GM19239 (cell line): ENCODE measurements at places on chromosomes 16 and 17.
A peak's percentile ranks its signal among the peaks of the same experiment; 100 is the strongest.

DNA sequence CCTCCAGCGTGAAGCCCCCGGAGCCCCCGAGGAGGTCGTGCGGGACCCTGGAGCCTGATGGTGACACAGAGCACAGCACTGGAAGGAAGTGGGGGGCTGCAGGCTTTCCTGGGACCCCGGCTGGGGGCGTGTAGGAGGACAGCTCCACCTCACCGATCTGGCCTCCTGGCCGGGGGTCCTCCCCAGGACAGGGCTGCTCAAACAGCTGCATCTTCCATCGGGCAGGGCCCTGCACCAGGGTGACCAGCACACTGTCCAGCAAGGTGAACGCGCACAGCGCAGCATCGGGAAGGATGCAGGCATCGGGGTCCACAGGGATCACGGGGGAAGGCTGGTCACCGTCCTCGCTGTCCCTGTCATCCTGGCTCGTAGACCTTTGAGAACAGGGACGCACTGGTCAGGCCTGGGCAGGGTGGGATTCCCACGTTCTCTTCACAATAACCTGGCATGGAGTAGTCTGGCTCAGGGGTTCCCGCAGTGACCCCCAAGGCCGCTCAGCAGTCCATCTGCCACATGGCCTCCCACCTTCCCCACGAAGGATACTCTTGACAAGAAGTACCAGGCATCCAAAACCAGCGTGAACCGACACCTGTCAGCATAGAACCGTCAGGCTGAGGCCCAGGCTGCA, 1.2 kb downstream of the FAAP100 start:
- no peak for DNase-seq

DNA sequence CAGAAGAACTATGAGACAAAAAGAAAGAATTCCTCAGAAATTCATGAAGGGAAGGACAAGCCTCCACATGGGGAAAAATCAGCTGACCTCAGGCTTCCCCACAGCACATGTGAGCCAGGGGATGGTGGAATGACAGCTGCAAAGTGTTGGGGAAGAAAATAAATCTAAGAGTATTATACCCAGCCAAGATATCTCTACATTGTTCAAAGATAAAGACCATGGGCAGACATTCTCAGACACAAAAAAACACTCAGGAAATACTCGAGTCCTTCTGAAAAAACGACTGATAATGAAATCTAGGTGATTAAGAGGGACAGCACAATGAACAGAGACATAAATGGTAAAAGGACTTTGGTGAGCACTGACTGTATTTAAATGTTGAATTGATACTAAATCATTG, 3.9 kb downstream of the RAB40B start:
- no peak for DNase-seq

DNA sequence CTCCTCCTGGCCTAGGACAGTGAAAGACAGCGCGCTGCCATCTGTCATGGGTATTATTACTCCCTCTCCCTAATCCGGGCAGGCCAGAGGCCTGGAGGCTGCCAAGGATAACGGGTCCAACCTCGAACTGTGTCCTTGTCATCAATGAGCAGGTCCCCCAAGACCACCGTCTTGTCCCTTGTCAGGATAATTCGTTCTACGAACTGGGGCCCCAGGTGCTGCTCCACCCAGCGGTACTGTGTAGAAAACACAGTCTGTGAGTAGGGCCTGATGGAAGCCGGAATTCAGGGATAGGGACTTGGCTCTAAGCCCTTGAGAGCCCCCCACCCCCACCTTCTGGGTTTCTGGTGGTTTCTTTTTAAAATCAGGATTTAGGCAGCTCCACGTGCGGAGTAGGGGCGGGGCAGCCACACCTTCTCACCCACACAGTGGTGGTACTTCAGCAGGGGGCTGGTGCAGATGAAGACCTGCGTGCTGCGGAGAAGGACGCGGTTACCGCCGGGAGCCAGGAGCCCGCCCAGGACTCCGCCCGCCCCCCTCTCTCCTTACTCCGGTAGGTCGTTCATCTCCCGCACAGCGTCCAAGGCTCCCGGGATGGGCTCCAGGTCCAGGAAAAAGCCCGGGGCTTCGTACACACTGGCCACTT, 787 bp downstream of the NT5C start:
- no peak for DNase-seq

- DNase-seq: no peak
These were observed 124.5 kb upstream of the CIBAR2 start for GRCh38 chr16:85236818-85237150.

DNA sequence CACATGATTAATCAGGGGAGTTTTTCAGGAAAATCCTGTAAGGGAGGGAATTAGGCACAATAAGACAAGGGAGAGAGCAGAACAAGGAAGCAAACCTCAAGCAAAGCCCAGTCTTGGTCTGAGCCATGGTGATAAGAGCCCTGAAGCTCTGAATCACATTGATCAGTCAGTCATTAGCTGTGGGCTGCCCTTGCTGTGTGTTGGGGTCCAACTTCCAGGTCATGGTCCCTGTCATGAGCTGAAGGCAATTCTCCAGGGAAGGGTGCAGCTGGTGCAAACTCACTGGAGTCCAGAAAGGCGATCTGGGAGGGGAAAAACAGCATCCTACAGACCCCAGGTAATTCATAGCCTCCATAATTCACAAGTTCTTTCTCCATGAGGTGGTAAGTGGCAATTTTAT, 89.9 kb downstream of the CYLD start:
- DNase-seq: no peak

DNA sequence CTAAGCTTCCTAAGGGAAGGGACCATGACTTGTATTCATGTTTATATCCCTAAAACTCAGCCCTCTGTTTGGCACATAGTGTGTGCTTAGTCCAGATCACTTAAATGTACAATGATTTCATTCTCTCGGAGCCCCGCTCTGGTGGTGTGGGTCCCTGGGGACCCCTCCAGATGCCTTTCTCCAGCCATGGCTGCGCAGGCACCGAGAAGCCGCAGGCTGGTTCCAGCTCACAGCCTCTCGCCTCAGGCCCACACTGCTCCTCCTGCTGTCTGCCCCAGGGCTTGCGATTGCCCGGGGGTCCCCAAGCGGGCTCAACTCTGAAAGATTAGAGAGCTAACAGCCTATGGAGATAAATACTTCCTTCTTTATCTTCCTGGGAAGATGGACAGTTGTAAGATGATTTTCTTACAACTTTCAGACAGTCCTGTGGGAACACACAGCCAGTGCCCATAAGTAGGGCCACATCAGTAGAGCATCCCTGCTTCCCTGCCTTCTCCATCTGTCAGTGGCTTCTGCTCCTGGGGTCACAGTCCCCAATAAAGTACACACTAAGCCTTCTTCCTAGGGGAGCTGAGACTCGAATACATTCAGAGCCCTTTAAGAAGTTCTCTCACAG, 66.2 kb downstream of the CENPV start:
- DNase-seq: peak; percentile 44

DNA sequence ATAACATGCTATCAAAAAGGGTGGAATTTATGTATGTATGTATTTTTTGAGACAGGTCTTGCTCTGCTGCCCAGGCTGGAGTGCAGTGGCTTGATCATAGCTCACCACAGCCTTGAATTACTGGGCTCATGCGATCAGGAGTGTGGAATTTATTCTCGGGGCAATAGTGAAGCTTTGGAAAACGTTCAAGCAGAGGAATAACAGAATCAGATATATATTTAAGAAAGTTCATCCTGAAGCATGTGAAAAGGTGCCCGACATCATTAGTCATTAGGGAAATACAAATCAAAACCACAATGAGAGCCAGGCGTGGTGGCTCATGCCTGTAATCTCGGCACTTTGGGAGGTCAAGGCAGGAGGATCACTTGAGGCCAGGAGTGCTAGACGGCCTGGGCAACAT, 7.7 kb upstream of the ITGAE start:
- no peak for DNase-seq

- DNase-seq: no peak
These were observed 122.5 kb downstream of the XYLT1 start for GRCh38 chr16:17348042-17348783.

DNA sequence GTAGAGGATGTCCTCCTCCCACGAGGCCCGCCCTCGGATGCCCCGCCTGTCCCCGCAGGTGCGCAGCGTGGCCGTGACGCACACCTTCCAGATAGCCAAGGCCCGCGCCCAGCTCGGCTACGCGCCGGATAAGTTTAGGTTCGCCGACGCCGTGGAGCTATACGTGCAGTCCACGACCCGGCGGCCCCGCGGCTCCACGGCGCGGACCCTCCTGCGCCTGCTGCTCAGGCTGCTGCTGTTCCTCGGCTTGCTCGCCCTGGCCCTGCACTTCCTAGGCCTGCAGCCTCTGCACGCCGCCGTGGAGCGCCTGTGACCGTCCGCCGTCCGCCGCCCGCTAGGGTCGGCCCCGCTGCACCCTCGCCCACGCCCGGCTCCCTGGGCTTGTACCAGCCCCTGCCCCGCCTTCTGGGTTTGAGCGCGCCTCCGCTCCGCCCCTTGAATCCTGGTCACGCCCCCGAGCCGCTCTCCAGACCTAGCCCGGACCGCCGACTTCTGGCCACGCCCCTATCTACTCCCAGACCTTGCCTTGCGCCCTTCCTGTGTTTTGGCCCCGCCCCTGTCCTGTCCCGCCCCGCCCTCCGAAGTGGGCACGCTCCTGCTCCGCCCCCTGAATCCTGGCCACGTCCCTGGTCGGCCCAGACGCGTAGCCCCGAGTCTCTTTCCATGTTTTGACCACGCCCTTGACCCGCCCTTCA, 15.8 kb upstream of the EEF2K start:
- DNase-seq: peak; percentile 67

DNA sequence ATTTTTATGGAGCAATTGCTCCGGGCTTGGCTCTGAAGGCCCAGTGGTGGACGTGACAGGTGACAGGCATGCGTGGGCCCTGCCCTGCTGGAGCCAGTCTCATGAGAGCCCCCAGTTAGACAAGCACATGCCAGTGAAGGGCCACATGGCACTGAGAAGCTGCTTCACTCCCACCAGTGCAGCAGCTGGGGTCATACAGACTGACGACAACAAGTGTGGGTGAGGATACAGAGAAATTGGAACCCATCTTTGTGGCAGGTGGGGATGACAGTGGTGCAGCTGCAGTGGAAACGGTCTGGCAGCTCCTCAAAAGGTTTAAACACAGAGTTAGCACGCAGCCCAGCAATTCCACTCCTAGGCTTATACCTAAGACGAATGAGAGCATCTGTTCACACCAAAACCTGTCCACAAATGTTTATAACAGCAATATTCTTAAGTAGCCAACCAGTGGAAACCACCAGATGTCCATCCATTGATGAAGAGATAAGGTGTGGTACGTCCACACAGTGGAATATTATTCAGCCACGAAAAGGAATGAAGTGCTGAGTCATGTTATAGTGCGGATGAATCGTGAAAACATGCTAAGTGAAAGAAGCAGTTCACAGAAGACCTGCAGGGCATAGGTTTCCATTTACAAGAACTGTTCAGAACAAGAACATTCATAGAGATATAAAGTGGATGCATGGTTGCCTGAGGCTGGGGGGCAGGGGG, 12.5 kb upstream of the CIBAR2 start:
- no peak for DNase-seq

DNA sequence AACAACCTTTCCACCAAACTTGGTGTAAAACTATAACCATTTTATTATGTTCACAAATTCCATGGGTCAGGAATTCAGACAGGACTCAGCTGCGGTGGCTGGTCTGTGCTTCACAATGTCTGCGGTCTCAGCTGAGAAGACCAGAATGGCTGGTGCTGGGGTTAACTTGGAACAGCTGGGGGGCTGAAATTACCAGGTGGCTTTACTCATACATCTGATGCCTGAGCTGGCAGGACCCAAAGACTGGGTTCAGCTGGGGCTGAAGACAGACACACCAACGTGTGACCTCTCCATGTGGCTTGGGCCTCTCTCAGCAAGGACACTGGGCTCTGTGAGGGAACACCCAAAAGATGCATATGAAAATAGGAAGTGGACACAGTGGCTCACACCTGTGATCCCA, 5.7 kb upstream of the HID1 start:
- DNase-seq: no peak

- no peak for DNase-seq
These were observed 9.7 kb downstream of the RHBDF2 start for GRCh38 chr17:76491271-76492122.

DNA sequence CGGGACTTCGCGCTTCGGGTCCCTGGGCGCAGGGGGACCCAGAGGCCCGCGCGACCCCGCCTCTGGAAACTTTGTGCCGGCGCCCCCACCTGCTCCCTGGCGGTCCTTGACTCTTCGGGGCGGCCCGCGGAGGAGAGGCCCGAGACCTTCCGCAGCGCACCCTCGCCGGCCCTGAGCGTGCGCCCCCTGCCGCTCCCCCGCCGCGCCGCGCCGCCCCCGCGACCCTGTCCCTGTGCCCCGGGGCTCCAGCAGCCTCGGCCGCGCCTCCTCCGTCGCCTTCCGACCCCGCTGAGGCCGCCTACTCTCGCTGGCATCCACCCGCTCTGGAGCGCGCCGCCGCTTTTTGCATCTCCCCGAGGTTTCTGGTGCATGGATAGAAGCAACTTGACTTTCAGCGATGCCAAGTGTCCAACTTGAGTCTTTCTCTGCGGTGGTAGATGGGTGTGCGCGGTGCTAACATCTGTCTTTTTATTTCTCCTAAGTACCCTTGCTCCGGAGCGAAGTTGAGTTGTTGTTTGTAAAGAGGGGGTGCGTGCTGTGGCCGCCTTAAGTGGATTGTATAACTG, 414 bp downstream of the DUSP14 start:
- peak; percentile 45 for DNase-seq

DNA sequence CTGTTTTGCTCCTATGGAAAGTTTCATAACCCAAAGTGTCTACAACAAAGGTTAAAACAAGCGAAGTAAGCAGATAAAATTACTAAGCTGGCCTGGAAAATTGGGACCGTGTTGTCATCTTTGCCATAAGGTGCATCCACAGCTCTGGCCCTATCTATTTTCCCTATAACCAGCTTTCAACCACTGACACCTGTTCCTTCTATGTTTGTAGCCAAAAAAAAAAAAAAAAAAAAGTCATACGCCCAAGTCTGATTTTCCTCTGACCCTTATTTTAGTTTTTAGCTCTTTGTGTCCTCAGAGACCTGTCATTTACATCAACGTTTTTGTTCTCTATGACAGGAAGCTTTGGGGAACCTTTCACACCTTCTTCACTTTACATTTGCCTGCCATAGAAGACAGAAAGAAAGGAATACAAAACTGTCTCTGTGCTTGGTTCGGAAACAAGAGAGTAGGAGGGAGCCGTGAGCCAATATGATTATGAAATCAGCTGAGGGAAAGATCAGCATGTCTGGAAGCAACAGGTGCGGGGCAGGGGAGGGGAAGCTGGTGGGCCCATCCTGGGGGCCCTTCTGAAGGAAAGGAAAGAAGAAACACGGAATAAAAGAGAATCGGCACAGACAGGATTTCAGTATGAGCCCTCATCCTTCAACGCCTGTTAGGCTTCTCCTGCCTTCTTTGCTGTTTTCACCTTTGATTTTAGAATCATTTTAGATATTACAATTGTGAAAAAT, 8.5 kb downstream of the HS3ST3A1 start:
- DNase-seq: no peak

DNA sequence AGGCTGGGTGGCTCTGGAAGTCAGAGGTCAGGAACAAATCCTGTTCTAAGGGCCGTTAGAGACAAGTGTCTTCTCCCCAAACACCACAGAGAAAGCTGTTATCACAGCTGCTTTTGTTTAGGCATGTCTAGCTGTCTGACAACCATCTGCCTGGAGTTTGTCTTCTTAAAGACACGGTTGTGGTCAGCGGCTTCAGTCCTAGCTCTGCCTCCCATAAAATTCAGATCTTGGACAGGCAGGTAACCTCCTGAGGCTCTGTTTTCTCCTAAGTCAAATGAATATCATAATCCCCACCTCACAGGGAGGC, 2.3 kb upstream of the ITGA3 start:
- no peak for DNase-seq
